ENCODE measurements at places on chromosomes 1 and 21.
A peak's percentile ranks its signal among the peaks of the same experiment; 100 is the strongest.

DNA sequence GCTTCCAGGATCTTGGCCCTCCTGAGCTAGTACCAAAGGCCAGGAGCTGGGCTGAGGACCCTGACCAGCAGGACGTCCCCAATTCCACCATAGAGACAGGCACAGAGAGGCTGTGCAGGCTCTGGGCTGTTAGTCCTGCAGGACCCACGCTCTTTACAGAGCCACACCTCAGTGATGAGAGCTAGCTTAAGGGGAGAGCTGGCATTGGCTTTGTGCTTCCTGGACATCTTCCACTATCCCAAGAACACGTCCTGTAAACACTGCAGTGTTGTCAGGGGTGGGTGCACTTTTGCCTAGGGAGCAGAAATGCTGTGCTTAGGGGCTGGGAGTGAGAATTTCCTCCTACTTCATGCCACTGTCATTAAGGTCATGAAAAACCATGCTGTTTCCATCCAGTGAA is 91.7 kb upstream of the EDN2 start:
- H3K27me3 ChIP-seq = no peaks in the 10 kb centered on the region
- DNase-seq = no peak
- peaks cover 25% of the 10 kb centered on the region for H3K4me1 ChIP-seq

DNA sequence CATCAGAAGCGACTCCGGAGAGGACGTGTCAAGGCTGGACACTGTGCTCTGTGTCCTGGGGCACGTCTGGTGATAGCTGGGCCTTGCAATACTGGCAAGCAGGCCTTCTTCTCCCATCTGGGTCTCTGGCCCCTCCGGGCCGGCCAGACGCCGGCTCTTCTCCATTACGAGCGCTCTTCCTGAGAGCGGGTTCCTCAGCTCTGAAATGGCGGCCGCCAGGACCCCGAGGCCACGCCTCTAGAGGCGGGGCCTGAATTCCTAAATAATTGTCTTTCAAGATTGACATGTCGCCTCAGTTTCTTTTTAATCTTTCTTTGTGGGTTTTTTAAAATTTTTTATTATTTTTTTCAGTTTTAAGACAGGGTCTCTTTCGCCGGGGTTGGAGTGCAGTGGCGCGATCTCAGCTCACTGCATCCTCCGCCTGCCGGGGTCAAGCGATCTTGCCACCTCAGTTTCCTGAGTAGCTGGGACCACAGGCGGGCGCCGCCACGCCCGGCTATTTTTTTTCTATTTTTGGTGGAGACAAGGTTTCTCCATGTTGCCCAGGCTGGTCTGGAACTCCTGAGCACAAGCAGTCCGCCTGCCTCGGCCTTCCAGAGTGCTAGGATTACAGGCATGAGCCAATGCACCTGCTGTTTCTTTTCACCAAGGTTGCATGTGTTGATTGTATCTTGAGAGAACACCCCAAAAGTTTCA is 9.2 kb downstream of the RNF2 start:
- H3K27me3 ChIP-seq = no peaks in the 10 kb centered on the region
- no peak overlapping the region for H3K4me3 ChIP-seq
- H3K36me3 ChIP-seq = peaks cover 14% of the 10 kb centered on the region
- no peak for DNase-seq

GRCh38 chr1:233473549-233474204 is 140.2 kb upstream of the KCNK1 start:
- H3K4me3 ChIP-seq = no peak overlapping the region
- no peak overlapping the region for H3K27ac ChIP-seq
- H3K4me1 ChIP-seq = no peaks in the 10 kb centered on the region
- H3K36me3 ChIP-seq = no peaks in the 10 kb centered on the region

DNA sequence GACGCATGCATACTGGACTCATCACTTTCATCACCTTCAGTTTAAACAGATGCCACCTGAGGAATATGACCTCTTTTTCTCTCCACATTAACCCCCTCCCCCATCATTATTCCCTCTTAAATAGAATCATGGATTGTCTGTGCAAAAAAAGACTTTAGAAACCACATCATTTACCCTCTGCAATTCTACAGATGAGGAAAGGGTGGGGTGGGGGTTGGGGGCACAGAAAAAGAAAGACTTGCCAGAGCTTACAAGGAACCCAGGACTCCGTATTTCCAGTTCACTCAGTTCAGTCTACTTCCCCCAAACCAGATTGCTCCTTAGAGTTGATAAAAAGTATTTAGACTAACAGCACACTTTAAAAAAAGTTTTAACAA is 26.2 kb upstream of the NFIA start:
- H3K27ac ChIP-seq = no peak overlapping the region
- DNase-seq = no peak
- peaks cover 67% of the 10 kb centered on the region for H3K27me3 ChIP-seq
- H3K36me3 ChIP-seq = no peaks in the 10 kb centered on the region
- peak overlapping the region; percentile 79 for H3K4me3 ChIP-seq

- no peak for DNase-seq
- peaks cover 4% of the 10 kb centered on the region for H3K4me1 ChIP-seq
- H3K36me3 ChIP-seq = no peaks in the 10 kb centered on the region
These were observed 65.4 kb downstream of the RPE65 start for GRCh38 chr1:68384321-68384813.

DNA sequence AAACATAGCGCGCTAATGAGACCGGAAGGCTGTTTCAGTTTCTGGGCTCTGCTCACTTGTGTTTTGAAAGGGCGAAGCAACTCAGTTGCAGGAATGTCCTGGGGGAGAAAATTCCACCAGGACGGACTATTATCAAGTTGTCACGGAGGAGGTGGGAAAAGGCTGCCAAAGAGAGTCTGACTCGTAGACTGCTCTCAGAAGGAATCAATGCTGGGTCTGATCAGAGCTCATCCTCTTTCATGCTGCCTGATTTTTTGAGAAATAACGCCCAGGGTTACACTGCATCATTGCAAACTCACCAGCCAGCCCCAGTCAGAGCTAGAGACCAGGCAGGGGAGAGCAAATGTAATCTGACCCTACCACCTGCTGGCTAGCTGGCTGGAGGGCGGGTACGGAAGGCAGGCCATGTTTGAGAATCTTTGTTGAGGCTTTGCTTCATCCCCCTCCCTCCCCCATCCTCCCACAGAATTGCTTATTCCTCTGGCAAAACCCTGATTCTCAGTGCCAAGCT is 36.4 kb upstream of the BCL9 start:
- H3K4me3 ChIP-seq = no peak overlapping the region
- no peaks in the 10 kb centered on the region for H3K36me3 ChIP-seq
- DNase-seq = no peak
- no peaks in the 10 kb centered on the region for H3K4me1 ChIP-seq
- H3K27ac ChIP-seq = no peak overlapping the region

GRCh38 chr1:20375563-20375962 is 84.9 kb downstream of the VWA5B1 start:
- H3K36me3 ChIP-seq = no peaks in the 10 kb centered on the region
- DNase-seq = no peak
- H3K4me3 ChIP-seq = no peak overlapping the region

- H3K36me3 ChIP-seq = peaks cover 42% of the 10 kb centered on the region
- no peaks in the 10 kb centered on the region for H3K27me3 ChIP-seq
- no peak overlapping the region for H3K27ac ChIP-seq
These were observed 14.4 kb downstream of the MAPKAPK2 start for GRCh38 chr1:206699000-206699586.

GRCh38 chr1:77511440-77511840 is 171.0 kb downstream of the ZZZ3 start:
- H3K27me3 ChIP-seq = peaks cover 2% of the 10 kb centered on the region
- DNase-seq = no peak
- H3K36me3 ChIP-seq = no peaks in the 10 kb centered on the region
- no peak overlapping the region for H3K27ac ChIP-seq
- no peaks in the 10 kb centered on the region for H3K4me1 ChIP-seq
- H3K4me3 ChIP-seq = no peak overlapping the region

- no peak overlapping the region for H3K27ac ChIP-seq
- DNase-seq = no peak
- H3K27me3 ChIP-seq = no peaks in the 10 kb centered on the region
- no peaks in the 10 kb centered on the region for H3K4me1 ChIP-seq
- H3K36me3 ChIP-seq = no peaks in the 10 kb centered on the region
These were observed 132.5 kb upstream of the FGGY start for GRCh38 chr1:59164371-59164770.

DNA sequence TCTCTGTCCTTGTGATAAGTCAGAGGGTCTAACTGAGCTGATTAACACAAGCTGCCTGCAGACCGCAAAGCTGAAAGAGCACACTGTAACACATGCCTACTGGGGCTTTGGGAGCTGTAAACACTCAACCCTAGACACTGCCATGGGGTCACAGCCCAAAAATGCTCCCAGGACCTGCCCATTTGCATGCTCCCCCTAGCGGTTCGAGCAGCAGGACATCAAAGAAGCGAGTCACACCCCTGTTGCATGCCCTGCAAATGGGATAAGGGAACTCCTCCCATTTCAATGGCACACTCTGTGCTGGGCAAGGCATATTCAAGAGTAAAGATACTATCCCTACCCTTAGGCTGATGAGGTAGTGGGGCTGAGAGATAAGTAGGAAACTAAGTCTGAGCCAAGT is 22.8 kb downstream of the LCE3E start:
- H3K4me1 ChIP-seq = no peaks in the 10 kb centered on the region
- no peak overlapping the region for H3K4me3 ChIP-seq
- H3K36me3 ChIP-seq = no peaks in the 10 kb centered on the region
- DNase-seq = no peak

- H3K4me3 ChIP-seq = no peak overlapping the region
- no peak overlapping the region for H3K27ac ChIP-seq
- peaks cover 21% of the 10 kb centered on the region for H3K36me3 ChIP-seq
- peaks cover 3% of the 10 kb centered on the region for H3K27me3 ChIP-seq
- H3K4me1 ChIP-seq = peaks cover 10% of the 10 kb centered on the region
- peak; percentile 37 for DNase-seq
These were observed 39.6 kb upstream of the LDLRAP1 start for GRCh38 chr1:25503551-25504426.

GRCh38 chr1:84107955-84108354 is 36.1 kb upstream of the PRKACB start:
- no peak for DNase-seq
- H3K36me3 ChIP-seq = no peaks in the 10 kb centered on the region
- no peak overlapping the region for H3K27ac ChIP-seq
- no peaks in the 10 kb centered on the region for H3K4me1 ChIP-seq
- H3K27me3 ChIP-seq = no peaks in the 10 kb centered on the region

DNA sequence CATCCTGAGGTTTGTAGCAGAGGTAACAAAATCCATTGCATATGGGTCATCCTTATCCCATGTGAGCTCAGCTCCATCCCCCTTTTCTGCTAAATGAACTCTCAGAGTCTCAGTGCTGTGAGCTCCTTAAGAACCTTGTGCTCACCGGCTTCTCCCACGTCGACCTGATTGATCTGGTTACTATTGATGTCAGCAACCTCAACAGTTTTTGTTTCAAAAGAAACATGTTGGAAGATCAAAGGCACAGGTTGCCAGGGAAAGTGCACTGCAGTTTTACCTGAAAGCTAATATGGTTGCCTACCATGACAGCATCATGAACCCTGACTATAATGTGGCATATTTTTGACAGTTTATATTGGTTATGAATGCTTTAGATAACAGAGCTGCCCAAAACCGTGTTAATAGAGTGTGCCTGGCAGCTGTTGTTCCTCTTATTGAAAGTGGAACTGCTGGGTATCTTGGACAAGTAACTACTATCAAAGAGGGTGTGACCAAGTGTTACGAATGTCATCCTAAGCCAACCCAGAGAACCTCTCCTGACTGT is 131.4 kb downstream of the HS2ST1 start:
- H3K27ac ChIP-seq = peak overlapping the region; percentile 87
- H3K36me3 ChIP-seq = peaks cover 3% of the 10 kb centered on the region
- DNase-seq = no peak
- no peaks in the 10 kb centered on the region for H3K27me3 ChIP-seq
- peak overlapping the region; percentile 1 for H3K4me3 ChIP-seq
- H3K4me1 ChIP-seq = peaks cover 45% of the 10 kb centered on the region

GRCh38 chr1:177922209-177922608 is 47.6 kb downstream of the SEC16B start:
- H3K36me3 ChIP-seq = no peaks in the 10 kb centered on the region
- DNase-seq = no peak
- H3K27ac ChIP-seq = no peak overlapping the region
- no peaks in the 10 kb centered on the region for H3K4me1 ChIP-seq
- H3K4me3 ChIP-seq = no peak overlapping the region

- DNase-seq = peak; percentile 36
- H3K4me1 ChIP-seq = peaks cover 16% of the 10 kb centered on the region
- H3K27ac ChIP-seq = no peak overlapping the region
- peak overlapping the region; percentile 4 for H3K4me3 ChIP-seq
- H3K36me3 ChIP-seq = no peaks in the 10 kb centered on the region
These were observed 3.1 kb upstream of the SELENON start for GRCh38 chr1:25796811-25797458.

GRCh38 chr1:153490272-153491051 is 30.0 kb upstream of the S100A7 start:
- no peak for DNase-seq
- H3K4me1 ChIP-seq = peaks cover 8% of the 10 kb centered on the region
- H3K27ac ChIP-seq = no peak overlapping the region
- H3K27me3 ChIP-seq = peaks cover 27% of the 10 kb centered on the region
- H3K4me3 ChIP-seq = no peak overlapping the region

- DNase-seq = no peak
- H3K36me3 ChIP-seq = no peaks in the 10 kb centered on the region
- H3K27me3 ChIP-seq = peaks cover 30% of the 10 kb centered on the region
- no peak overlapping the region for H3K4me3 ChIP-seq
- no peaks in the 10 kb centered on the region for H3K4me1 ChIP-seq
- H3K27ac ChIP-seq = no peak overlapping the region
These were observed 16.9 kb upstream of the GRHL3 start for GRCh38 chr1:24302209-24302611.

GRCh38 chr1:175155473-175155856 is 37.1 kb downstream of the KIAA0040 start:
- no peak overlapping the region for H3K4me3 ChIP-seq

DNA sequence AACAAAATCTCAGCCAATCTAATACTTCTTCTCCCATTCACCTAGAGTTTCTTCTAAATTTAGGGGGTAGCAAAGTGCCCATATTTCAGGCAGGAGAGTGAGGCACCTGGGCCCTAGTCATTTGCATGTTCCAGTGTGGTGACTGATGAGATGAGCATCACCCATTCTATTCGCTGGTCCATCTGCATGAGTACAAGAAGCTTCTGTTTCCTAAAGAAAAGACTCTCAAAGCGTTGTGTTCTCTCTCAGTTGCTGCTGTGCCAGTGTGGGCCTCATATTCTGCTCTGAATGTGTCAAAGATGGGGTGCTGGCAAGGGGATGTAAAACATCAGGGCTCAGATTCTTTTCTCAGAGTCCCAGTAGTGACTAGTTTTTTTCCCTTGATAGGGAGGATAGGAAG is 16.1 kb upstream of the DPYD start:
- H3K27ac ChIP-seq = no peak overlapping the region
- H3K4me3 ChIP-seq = no peak overlapping the region
- H3K27me3 ChIP-seq = no peaks in the 10 kb centered on the region
- no peaks in the 10 kb centered on the region for H3K36me3 ChIP-seq
- H3K4me1 ChIP-seq = no peaks in the 10 kb centered on the region

DNA sequence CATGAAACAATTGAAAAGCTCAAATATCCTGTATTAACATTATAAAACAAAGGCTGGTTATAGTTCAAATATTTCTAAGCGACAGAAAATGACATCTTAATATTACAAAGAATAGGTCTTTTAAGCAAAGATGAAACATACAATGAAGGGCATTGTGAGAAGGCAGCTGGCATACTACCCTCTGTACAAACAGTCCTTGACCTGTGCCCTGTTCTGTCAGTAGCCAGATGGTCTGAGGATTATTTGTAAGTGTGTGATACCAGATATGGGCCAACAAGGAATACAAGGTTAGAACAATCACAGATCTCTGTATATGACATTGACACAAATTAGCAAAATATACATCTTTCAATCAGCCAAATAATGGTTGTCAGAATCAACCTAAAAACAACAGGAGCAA is 1350.4 kb downstream of the AMY1C start:
- no peaks in the 10 kb centered on the region for H3K27me3 ChIP-seq
- no peaks in the 10 kb centered on the region for H3K4me1 ChIP-seq
- no peak for DNase-seq
- no peak overlapping the region for H3K4me3 ChIP-seq
- H3K36me3 ChIP-seq = no peaks in the 10 kb centered on the region

Data from activated B cell treated with CpG ODN at 0.5 μM for 24 hours (primary cell).